Endothelial cell (in vitro differentiated cells): ENCODE measurements at places on chromosomes 7 and 10. TPM values are rescaled to one million over a fixed set of nuclear protein-coding genes. Genes with fewer than 3 reads are reported as not detected.

IDI2 gene
- not detected for total RNA-seq

MSANTD7 gene
- 17.9 TPM for total RNA-seq

ZNF804B gene
- not detected for total RNA-seq

LIPF gene
- total RNA-seq, result not detected

CRHR2 gene
- 0.38 TPM for total RNA-seq

HTR5A gene
- total RNA-seq, result 0.08 TPM

NACAD gene
- total RNA-seq, result 3.5 TPM

GDF10 gene
- 0.74 TPM for total RNA-seq

OR6B1 gene
- not detected for total RNA-seq

SYT15 gene
- 0.77 TPM for total RNA-seq

THNSL1 gene
- 3.6 TPM for total RNA-seq

PLPP4 gene
- total RNA-seq, result not detected

- peaks cover 10% of the 10 kb centered on the region for H3K36me3 ChIP-seq
- no peak for DNase-seq
- no peak overlapping the region for H3K27ac ChIP-seq
- no peaks in the 10 kb centered on the region for H3K4me1 ChIP-seq
- peaks cover 3% of the 10 kb centered on the region for H3K27me3 ChIP-seq
- no peak overlapping the region for H3K4me3 ChIP-seq
Measured at GRCh38 chr10:122239578-122240257, 31.4 kb upstream of the BTBD16 start.

GRCh38 chr7:157664871-157665633 lies 328.2 kb downstream of the DNAJB6 start:
- DNase-seq, result no peak
- H3K27me3 ChIP-seq, result peaks cover 16% of the 10 kb centered on the region

DNA sequence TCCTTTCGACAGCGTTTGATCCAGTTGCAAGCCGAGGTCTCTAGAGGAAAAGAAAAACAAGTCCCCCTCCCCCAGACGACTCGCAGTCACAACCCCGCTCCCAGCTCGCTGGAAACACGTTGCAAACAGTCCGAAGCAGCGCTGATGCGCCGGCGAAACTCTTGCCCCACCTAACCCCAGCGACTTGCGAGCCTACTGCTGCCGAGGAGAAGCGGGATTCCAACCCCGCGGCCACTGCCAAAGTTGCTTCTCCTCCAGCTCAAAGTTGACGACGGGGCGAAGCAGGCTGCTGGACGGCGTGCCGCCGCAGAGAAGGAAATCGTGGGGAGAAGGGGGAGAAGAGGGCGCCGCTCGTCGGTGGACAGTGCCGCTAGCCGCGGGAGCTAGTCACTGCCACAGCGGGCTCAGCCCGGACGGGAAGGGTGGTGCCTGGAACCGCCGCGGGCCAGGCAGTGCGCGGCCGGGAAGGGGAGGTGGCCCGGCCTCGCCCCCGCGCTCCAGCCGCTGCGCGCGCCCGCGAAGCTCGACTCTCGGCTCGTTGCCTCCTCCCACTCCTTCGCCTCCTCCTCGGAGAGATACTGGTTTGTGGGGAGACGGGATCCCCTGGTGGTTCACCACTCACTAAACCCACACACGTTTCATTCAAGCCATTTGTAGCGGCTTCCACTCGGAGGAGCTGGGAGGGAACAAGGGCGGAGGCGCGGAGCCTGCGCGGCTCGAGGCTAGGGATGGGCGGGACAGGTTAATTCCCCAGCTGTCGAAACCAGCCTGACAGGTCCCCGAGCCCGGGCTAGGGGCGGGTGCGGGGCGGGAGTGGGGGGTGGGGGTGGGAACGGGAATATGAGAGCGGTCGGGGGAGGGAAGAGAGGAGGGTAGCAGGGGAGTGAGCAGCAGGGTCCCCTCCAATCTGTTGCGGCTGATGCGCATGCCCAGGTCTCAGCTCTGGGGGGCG lies at the start of gene GPR37:
TSS of gene GPR37 (minus strand) at position 392 of the 952 bp plus-strand sequence. CDS start 816 bp downstream, outside the sequence.
- H3K4me1 ChIP-seq, result peaks cover 14% of the 10 kb centered on the region
- peaks cover 6% of the 10 kb centered on the region for H3K36me3 ChIP-seq
- DNase-seq, result peak; percentile 66

GRCh38 chr7:134441264-134441663 lies 17.6 kb downstream of the AKR1B1 start:
- peaks cover 3% of the 10 kb centered on the region for H3K27me3 ChIP-seq
- H3K36me3 ChIP-seq, result peaks cover 25% of the 10 kb centered on the region
- DNase-seq, result no peak
- H3K4me3 ChIP-seq, result no peak overlapping the region

DNA sequence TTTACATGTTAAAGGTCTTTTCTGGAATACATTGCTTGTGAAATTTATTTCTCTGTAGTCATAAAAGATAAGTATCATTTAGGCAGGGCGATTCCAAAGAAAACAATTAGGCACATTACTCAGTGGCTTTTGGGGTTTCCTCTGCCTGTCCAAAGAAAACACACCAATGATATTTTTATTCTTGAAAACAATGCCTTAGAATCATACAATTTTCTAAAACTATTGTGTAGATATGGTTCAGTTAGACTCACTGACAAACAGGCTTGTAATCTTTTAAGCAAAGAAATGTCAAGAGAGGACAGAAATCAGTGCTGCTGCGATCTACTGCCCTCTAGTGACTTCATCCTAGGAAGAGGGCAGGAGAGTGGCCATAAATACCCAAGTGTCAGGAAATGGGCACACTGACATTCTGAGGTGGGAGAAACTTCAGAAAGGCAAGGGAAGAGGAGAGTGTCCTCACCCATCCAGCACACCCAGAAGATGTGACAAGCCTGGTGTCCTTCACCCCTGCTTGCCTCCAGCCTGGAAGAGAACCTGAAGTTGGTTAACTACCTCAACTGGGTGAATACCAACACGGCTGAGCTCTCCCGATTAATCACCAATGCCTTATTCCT lies 120.5 kb downstream of the GALNT11 start:
- peaks cover 10% of the 10 kb centered on the region for H3K4me1 ChIP-seq
- H3K4me3 ChIP-seq, result no peak overlapping the region
- peaks cover 29% of the 10 kb centered on the region for H3K36me3 ChIP-seq
- no peak overlapping the region for H3K27ac ChIP-seq
- DNase-seq, result peak; percentile 43

- H3K27ac ChIP-seq, result no peak overlapping the region
- peaks cover 14% of the 10 kb centered on the region for H3K4me1 ChIP-seq
- H3K4me3 ChIP-seq, result no peak overlapping the region
- H3K36me3 ChIP-seq, result peaks cover 7% of the 10 kb centered on the region
- DNase-seq, result no peak
- H3K27me3 ChIP-seq, result no peaks in the 10 kb centered on the region
Measured at GRCh38 chr10:113895018-113895417, 40.6 kb downstream of the NHLRC2 start.

GRCh38 chr10:74490551-74490950 lies 335.8 kb upstream of the KAT6B start:
- DNase-seq, result no peak
- no peak overlapping the region for H3K4me3 ChIP-seq
- no peaks in the 10 kb centered on the region for H3K4me1 ChIP-seq
- H3K36me3 ChIP-seq, result no peaks in the 10 kb centered on the region

- H3K36me3 ChIP-seq, result peaks cover 4% of the 10 kb centered on the region
- no peaks in the 10 kb centered on the region for H3K27me3 ChIP-seq
- peaks cover 4% of the 10 kb centered on the region for H3K4me1 ChIP-seq
- no peak overlapping the region for H3K27ac ChIP-seq
- no peak for DNase-seq
Measured at GRCh38 chr7:23207884-23208283, 26.0 kb downstream of the NUP42 start.

DNA sequence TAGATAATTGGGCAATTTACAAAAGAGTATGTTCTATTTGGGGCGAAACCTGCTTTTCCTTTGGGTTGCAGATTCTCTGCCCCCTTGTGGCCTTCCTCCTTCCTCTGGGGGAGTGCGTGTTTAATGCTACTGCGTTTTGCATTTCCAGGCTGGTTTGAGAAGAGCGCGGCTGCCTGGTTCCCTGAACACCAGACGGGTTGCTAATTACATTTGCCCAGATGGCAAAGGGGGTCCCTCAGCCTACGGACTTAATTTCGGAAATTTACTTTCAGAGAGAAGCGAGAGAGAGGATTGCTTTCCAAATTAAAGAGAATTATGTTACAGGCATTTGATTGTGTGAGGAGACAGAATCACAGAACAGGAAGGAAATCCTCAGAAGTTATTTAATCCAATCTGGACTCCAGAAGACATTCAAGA lies 91.9 kb upstream of the JAZF1 start:
- H3K4me1 ChIP-seq, result peaks cover 3% of the 10 kb centered on the region
- H3K4me3 ChIP-seq, result no peak overlapping the region
- H3K27ac ChIP-seq, result peak overlapping the region; percentile 65
- H3K36me3 ChIP-seq, result no peaks in the 10 kb centered on the region

- no peak within 1 kb of the TSS for H3K27ac ChIP-seq
- H3K4me1 ChIP-seq, result peaks cover 3% of the 10 kb centered on the region
- peaks cover 9% of the 10 kb centered on the region for H3K27me3 ChIP-seq
- peaks cover 3% of the 10 kb centered on the region for H3K36me3 ChIP-seq
Measured at GRCh38 chr7:98617051-98617959, at the start of gene NPTX2. NPTX2 (plus strand) TSS chr7:98617285; CDS start chr7:98617462, 177 bp downstream.

- DNase-seq, result no peak
- no peaks in the 10 kb centered on the region for H3K4me1 ChIP-seq
- no peaks in the 10 kb centered on the region for H3K27me3 ChIP-seq
Measured at GRCh38 chr10:108358912-108359311, 1194.4 kb upstream of the SORCS1 start.

DNA sequence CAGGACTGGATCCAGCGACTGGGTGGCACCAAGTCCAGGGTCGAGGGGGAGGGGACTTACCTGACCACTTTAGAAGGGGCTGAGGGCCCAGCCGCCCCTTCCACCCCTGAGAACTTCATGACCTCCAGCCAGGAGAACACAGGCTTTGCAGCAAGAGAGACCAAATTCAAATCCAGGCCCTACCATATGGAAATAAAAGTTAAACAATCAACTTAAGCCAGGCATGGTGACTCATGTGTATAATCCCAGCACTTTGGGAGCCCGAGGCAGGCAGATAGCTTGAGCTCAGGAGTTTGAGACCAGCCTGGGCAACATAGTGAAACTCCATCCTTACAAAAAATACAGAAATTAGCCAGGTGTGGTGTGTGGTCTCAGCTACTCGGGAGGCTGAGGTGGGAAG lies 61.9 kb downstream of the COL13A1 start:
- no peak overlapping the region for H3K27ac ChIP-seq
- peaks cover 42% of the 10 kb centered on the region for H3K4me1 ChIP-seq
- H3K4me3 ChIP-seq, result no peak overlapping the region
- H3K27me3 ChIP-seq, result peaks cover 9% of the 10 kb centered on the region
- no peak for DNase-seq

DNA sequence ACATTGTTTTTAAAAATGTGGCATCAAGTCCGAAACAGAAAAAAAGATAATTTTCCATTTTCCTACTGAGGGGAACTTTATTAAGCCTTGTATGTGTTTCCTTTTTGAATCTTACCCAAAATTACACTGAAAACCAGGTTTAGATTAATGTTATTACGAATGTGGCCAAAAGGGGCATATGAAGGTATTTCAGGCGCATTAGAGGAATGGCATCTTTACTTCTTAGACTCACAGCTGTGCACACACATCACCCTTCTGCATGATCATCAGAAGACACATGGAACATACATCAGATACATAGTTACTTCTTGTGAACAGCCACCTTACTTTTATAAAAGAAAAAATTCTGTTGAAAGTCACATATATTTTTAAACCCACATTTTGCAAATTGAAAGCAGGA lies 58.6 kb upstream of the ZPBP start:
- no peak overlapping the region for H3K4me3 ChIP-seq
- H3K27ac ChIP-seq, result no peak overlapping the region
- peaks cover 4% of the 10 kb centered on the region for H3K27me3 ChIP-seq
- H3K4me1 ChIP-seq, result peaks cover 11% of the 10 kb centered on the region
- no peaks in the 10 kb centered on the region for H3K36me3 ChIP-seq

DNA sequence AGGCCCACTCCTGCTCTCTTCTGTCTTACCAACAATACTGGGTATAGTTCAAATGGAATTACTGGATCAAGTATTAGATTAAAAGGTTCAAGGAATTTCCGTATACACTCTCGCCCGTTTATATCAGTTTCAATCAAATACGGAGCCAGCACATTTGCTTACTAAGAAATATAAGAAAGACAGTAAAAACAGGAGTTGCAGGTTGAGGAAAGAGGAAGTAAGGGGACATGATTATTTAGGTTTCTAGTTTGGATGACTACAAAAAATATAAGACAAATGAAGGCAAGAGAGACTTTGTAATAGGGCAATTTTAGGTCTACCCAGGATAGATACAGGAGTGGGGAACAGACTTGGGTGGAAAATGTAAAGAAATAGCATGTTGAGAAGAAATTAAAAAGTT lies 109.9 kb upstream of the ABI1 start:
- H3K36me3 ChIP-seq, result no peaks in the 10 kb centered on the region
- no peaks in the 10 kb centered on the region for H3K27me3 ChIP-seq
- H3K4me3 ChIP-seq, result no peak overlapping the region
- H3K4me1 ChIP-seq, result no peaks in the 10 kb centered on the region

GRCh38 chr7:130154501-130155317 lies 50.5 kb downstream of the TMEM209 start:
- H3K36me3 ChIP-seq, result peaks cover 4% of the 10 kb centered on the region
- peaks cover 2% of the 10 kb centered on the region for H3K27me3 ChIP-seq
- peaks cover 6% of the 10 kb centered on the region for H3K4me1 ChIP-seq
- H3K4me3 ChIP-seq, result no peak overlapping the region
- peak; percentile 31 for DNase-seq
